Activated T-cell treated with anti-CD3 and anti-CD28 coated beads, Interleukin-2, amount 50 U/mL, for 4 hours (primary cell): ENCODE measurements at places on chromosomes 4 and X.

- DNase-seq = no peak
Measured at GRCh38 chr4:113457886-113458285, 303.7 kb downstream of the CAMK2D start.

DNA sequence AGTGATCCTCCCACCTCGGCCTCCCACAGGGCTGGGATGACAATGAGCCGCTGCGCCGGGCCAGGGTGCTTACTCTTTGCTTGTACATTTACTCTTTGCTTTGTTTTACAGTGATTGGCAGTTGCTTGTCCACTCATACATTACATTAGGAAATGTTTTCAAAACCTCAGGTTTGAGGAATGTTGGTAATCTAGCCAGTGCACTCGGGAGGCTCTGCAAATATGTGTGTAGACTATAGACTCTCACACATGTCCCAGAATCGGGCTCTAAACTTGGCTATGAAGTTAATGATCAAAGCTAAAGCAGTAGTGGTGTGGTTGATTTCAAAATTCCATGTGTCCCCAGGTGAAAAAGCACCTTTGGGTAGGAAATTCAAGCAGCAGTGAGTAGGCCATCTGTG lies 20.5 kb downstream of the TRMT44 start:
- DNase-seq = no peak

DNA sequence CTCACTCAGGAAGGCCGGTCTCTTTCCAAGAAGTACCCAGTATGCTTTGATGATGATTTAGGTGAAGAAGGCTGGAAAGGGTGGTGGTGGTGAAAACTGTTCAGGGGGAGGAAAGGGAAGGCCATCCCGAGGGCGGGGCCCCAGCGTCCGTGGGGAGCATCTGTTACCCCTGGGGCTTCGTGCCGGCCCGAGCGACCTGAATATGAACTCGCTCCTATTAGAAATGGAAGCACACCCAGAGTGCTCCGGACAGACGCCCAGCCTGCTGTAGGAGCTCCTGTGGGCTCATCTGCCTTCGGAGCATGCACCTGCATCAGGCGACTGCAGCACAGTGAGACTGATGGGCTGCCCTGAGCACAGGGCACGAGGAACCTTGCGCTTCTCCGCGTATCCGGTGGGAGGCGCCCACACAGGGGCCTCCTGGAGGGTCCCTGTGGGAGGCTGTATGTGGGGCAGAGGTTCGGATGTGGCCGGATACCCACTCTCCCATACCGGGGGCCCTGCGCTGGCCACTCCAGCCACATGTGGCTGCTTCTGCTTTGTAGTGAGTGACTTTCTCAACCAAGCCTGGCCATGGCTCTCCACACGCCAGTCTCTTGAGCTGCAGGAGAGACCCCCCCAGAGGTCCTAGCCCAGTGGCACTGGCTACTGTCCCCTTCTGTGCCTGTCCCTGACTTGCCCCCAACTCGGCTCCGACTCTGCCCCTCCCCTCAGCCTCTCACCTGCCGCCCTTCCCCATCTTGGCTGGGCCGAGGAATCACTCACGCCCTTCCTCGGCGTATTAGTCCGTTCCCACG lies 36.7 kb downstream of the FGFRL1 start:
- peak; percentile 3 for DNase-seq

- DNase-seq = no peak
Measured at GRCh38 chr4:155675709-155676429, 9.2 kb downstream of the GUCY1A1 start.

- DNase-seq = no peak
Measured at GRCh38 chr4:80840396-80840795, 190.1 kb upstream of the BMP3 start.
